ENCODE measurements at places on chromosomes 3 and 15. TPM values are rescaled to one million over a fixed set of nuclear protein-coding genes. Genes with fewer than 3 reads are reported as not detected.

RTP1 gene
- total RNA-seq = not detected

DNA sequence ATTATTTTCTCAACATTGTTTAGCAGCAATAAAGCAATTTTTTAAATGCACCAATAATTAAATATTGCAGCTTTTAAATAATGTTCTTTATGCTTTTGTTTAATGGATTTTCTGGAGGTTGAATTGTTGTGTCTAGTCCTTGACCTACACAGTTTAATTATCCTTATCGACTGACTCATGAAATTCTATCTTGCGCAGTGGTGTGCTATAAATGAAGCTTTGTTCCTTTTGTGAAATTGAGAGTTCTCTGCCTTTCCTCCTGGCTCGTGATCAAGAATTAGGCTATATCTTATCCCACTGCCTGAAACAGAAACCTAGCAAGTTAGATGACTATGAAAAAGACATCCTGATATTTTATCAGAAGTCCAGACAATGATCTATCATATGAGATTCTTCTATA is 37.0 kb upstream of the PIK3R4 start:
- H3K4me3 ChIP-seq = no peak overlapping the region
- peak; percentile 80 for DNase-seq
- H3K27me3 ChIP-seq = no peaks in the 10 kb centered on the region
- H3K36me3 ChIP-seq = no peaks in the 10 kb centered on the region
- H3K27ac ChIP-seq = no peak overlapping the region

GRCh38 chr3:99881121-99881524 is 63.5 kb downstream of the CMSS1 start:
- no peak overlapping the region for H3K4me3 ChIP-seq
- H3K4me1 ChIP-seq = no peaks in the 10 kb centered on the region
- peaks cover 17% of the 10 kb centered on the region for H3K27me3 ChIP-seq
- H3K27ac ChIP-seq = no peak overlapping the region
- H3K36me3 ChIP-seq = no peaks in the 10 kb centered on the region

DNA sequence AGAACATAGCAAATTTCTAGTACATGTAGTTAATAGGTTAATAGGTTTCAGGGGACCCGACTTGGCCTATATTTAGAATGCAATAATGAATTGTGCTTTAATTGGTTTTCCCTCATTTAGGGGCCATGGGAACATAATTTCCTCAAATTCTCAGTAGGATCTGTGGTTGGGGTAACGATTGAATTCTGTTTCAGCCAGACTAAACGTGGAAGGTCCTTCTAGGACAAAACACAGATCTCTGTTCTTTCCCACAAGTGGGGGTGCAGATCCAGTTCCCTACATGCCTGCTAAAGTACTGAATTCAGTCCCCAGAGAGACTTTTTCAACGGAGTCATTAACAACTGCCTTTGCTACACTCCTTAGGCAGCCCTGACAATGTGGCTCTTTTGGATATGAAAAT is 50.7 kb upstream of the AGBL1 start:
- H3K27ac ChIP-seq = no peak overlapping the region
- H3K36me3 ChIP-seq = no peaks in the 10 kb centered on the region
- peaks cover 3% of the 10 kb centered on the region for H3K27me3 ChIP-seq
- no peak for DNase-seq

- DNase-seq = no peak
- no peaks in the 10 kb centered on the region for H3K27me3 ChIP-seq
- no peak overlapping the region for H3K4me3 ChIP-seq
- H3K27ac ChIP-seq = peak overlapping the region; percentile 3
Observed at GRCh38 chr3:52398670-52399081, 46.2 kb downstream of the SEMA3G start.

DNA sequence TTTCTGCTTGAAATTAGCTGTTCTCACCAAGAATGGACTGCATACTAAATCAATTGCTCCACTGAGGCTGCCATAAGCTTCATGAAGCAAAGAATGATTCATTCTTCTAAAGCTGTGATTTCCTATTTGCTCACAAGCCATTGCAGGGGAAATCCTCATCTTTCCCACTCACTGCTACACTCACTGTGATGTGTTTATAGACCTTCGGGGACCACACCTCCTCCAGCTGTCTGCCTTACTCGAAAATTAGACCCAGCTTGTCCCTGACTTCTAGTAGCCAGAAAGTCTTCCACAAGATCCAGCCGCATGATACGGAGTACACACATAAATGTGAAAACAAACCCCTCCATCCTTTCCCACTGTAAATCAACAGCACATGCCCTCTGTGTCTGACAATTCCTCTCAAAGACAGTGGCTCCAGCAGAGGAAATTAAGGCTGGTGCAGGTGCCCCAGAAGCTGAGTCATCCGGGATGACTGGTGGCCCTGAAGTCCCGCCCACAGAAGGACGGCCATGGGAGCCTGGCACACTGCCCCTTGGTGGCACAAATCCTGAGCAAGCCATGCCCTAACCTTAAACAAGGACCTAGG is 172.0 kb downstream of the STT3B start:
- peaks cover 3% of the 10 kb centered on the region for H3K4me1 ChIP-seq
- no peak for DNase-seq
- H3K27me3 ChIP-seq = no peaks in the 10 kb centered on the region
- H3K36me3 ChIP-seq = no peaks in the 10 kb centered on the region
- no peak overlapping the region for H3K27ac ChIP-seq
- H3K4me3 ChIP-seq = no peak overlapping the region

DNA sequence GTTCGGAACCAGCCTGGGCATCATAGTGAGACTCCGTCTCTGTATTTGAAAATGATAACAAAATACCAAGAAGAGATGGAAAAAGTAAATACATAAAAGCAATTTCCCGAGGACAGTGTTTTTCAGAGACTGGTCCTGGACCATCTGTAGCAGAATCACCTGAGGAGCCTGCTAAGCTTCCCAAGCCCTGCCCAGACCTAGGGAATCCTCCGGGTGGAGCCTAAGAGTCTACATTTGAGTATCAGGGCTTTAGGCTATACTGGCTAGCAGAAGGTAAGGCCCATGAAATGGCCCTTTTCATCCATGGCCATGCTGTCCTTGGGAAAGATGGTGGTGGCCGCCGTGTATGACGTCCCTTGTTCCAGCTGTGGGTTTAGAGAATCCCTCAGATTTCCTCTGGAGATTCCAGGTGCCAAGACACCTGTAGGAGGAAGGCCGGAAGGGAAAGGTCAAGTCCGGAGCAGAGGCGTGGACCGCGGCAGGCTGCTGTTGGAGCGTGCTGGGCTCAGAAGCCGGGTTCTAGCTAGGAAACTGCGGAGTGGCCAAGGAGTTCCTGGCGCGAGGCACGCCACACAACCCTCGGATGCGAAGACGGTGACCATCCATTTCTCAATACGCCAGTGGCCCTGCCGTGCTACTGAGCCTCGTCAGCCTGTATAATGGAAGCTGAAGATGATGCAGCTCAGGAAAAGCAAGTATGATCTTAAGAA is 50.9 kb downstream of the TMEM44 start:
- no peaks in the 10 kb centered on the region for H3K36me3 ChIP-seq
- peaks cover 12% of the 10 kb centered on the region for H3K4me1 ChIP-seq
- H3K27ac ChIP-seq = no peak overlapping the region
- no peaks in the 10 kb centered on the region for H3K27me3 ChIP-seq
